ENCODE measurements at places on chromosomes 11 and 22. TPM values are rescaled to one million over a fixed set of nuclear protein-coding genes. Genes with fewer than 3 reads are reported as not detected.

GRCh38 chr11:44539971-44540370 is 25.5 kb upstream of the CD82 start:
- DNase-seq, result no peak

GRCh38 chr11:101262995-101263394 is 133.4 kb upstream of the PGR start:
- DNase-seq, result no peak

GRCh38 chr22:20982563-20982882 is 426 bp downstream of the LZTR1 start:
- no peak for DNase-seq

DNA sequence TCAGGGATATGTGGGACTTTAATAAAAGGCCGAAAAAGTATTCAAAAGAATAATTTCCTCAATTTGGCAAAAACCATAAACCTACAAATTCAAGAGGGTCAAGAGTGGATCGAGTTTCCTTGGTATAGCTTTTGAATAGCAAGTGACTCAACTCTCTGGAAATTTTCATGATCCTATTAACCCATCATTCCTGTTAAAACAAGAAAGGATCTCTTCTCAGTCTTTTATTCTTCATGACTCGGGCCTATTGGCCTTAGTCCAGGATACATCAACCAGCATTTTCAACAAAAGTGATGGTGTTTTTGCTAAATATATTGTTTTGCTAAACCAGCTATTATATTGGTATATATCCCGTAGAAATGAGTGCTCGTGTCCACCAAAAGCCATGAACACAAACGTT is 110.3 kb downstream of the ATXN10 start:
- DNase-seq, result no peak

DNA sequence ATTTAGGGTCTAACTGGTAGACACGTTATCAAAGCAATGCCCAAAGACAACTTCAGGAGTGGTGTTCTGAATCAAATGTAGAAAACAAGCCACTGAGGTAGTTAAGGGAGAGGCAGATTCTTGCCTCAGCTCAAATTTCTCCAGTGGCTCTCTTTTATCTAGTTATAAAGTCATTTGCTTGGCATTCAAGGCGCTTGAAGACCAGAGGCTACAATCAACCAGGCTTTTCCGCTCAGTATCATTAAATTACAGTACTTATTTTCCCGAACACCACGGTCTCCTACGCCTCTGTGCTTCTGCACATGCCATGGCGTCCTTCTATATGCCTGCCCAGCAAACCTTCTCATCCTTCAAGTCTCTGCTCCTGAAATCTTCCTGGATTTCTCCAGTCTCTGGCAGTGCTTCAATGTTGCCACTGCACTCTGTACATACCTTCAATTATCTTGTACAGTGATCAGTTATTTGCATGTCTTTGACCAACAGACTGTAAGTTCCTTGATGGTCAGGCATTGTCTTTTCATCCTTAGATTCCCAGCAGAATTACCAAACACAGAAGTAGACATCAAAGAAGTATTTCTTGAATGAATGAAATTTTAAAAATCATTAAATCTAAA is 1.4 kb downstream of the POGLUT3 start:
- DNase-seq, result no peak

- DNase-seq, result no peak
Observed at GRCh38 chr11:4522752-4523151, 22.2 kb upstream of the OR52M1 start.

DNA sequence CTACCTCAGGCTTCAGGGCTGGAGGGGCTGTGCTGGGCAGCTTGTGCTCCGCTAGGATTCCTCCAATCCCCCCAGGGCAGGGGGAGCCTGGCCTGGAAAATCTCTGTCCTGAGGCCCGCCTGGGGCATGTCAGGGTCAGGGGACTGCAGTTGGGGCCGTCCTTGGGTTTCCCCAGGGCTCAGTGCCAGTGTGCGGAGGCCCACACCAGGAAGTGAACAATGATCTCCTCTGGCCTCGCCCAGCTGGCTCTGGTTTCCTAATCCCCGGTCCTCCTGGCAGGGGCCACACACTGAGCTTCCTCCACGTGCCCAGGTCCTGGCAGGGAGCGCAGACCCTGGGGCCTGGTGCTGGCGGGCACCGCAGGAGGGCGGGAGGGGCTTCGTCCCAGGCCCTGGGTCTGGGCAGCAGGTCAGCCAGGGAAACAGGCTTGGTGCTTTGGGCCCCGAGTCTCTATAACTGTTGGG is 1.4 kb upstream of the MUC2 start:
- peak; percentile 46 for DNase-seq

- DNase-seq, result no peak
Observed at GRCh38 chr22:42227435-42227834, 43.0 kb downstream of the TCF20 start.

DNA sequence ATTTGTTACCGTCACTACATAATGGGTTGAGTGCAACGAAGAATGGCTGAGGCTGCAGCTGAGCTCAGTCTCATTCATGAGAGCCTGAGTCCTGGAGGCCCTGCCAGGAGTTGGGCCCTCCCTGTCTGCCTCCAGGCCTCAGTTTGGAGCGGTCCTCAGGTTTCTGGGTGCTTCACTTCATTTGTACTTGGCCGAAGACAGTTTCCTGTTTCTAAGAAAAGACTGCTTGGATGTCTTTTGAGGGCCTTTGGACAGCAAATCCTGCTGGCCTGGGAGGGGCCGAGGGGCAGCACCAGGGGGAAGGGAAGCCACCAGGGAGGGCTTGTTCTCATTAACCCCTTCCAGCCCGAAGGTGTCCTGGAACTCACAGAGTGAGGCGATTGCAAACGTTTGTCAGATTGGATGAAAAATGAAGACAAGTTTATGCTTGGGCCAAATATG is 163.1 kb downstream of the ETS1 start:
- DNase-seq, result peak; percentile 48

- DNase-seq, result no peak
Observed at GRCh38 chr22:32532820-32533128, 58.2 kb downstream of the FBXO7 start.

GRCh38 chr22:47238690-47239473 is 476.4 kb downstream of the TBC1D22A start:
- no peak for DNase-seq

- DNase-seq, result no peak
Observed at GRCh38 chr11:116226731-116227130, 546.1 kb downstream of the BUD13 start.

DNA sequence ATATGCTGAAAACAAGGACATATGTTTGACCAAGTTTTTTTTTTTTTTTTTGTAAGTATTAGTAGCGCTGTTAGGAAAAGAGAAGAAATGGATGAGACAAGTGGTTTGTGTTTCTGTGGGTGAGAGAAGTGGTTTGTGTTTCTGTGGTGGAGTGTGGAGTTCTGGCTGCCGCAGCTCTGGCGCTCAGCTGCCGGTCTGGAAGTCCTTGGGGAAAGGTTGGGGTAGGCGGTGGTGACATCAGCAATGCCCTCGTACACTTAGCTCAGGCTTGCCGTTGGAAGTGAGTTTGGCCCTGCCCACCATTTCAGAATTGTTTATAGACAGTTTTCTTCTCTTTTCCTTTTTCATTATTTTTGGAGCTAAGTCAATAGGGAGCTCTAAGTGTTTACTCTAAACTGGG is 116.6 kb downstream of the TBC1D22A start:
- DNase-seq, result no peak

GRCh38 chr22:33883561-33883960 is 36.7 kb downstream of the LARGE1 start:
- no peak for DNase-seq

DNA sequence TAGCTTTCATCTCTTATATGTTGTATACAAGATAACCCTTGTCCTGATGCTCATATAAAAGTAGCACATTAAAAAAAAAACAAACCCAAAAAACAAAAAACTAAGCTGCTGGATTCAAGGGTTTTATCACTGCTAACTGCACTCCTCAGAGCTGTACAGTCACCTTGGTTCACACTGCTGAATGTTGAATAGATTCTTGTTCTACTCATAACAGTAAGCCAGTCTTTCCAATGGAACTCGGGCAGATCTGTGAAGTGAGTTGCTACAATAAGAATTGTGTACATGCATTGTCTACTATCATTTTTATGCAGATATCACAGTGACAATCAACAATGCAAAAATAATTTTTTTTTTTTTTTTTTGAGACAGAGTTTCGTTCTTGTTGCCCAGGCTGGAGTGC is 4.7 kb downstream of the HARBI1 start:
- no peak for DNase-seq

GRCh38 chr22:43006753-43007152 is 8.2 kb downstream of the PACSIN2 start:
- DNase-seq, result no peak

DNA sequence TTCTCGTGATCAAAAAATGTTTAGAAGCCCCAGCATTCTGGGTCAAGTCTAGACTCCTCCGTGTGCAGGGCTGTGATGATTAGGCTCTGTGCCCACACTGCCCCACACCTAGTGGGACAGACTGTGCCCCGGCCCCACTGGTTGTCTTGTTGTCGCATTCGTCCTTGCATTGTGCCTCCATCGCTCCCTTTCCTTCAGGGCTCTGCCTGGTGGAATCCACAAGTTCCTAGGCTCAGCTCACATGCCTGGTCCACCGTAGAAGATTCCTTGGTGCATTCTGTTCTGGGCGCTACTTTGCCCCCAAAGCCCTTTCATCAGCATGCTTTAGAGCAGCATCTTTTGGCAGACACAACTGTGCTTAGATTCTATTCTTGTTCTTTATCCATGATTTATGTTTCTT is 23.5 kb upstream of the THY1 start:
- DNase-seq, result no peak

DNA sequence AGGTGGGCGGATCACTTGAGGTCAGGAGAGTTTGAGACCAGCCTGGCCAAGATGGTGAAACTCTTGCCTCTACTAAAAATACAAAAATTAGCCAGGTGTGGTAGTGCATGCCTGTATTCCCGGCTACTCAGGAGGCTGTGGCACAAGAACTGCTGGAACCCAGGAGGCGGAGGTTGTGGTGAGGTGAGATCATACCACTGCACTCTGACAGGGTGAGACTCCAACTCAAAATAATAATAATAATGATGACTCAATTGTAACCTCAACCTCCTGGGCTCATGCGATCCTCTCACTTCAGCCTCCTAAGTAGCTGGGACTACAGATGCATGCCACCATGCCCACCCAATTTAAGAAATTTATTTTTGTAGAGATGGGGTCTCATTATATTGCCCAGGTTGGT is 15.6 kb upstream of the CHRNA10 start:
- no peak for DNase-seq

DNA sequence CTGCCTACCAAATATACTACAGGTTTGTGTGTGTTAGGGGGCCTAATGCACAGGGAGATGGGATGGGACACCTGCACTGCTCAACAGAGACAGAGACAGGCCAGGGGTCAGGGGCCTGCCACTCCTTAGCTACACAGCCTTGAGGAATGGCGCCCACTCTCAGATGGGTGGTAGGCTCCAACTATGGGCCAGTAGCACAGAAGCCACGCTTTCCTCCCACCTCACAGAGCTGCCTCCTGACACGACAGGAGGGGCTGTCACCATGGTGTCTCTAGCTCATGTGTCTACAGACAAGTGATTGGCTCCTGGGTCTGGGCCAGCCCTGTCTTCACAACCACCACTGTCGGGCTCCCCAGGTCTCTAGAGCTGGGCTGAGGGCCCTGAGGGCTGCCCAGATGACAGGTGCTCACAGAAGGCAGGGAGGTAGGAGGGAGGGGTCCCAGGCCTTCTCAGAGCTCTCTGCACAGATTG is 81.8 kb downstream of the DGCR2 start:
- no peak for DNase-seq

DNA sequence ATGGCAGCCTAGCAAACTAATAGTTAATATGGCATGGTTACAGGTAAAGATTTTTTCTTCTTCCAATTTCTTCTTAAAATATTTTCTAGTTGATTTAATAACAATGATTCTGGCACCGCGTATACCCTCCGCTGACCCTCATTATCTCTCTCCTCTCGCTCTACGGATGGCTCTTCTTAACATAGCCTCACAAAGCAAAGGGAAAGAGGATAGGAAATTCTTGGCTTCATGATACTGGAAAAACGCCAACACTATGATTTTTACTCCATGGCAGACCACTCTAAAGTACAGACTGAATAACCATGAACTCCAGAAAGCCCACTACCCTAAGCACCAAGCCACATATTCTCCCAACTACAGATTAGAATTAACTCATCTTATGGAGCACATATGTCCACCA is 6.1 kb downstream of the PI4KA start:
- no peak for DNase-seq

ADAMTS8 gene
- 2.1 TPM for total RNA-seq

USP35 gene
- total RNA-seq, result 9.7 TPM

PPP2R1B gene
- total RNA-seq, result 24.0 TPM

IGLL1 gene
- not detected for total RNA-seq

CNTF gene
- 0.88 TPM for total RNA-seq

MEI1 gene
- 0.80 TPM for total RNA-seq

SAC3D1 gene
- 11.6 TPM for total RNA-seq

CARD16 gene
- 11.0 TPM for total RNA-seq

PHETA2 gene
- 3.4 TPM for total RNA-seq

TEX12 gene
- 0.37 TPM for total RNA-seq

SLC22A12 gene
- total RNA-seq, result not detected

YPEL1 gene
- 2.9 TPM for total RNA-seq

DGCR6 gene
- total RNA-seq, result 2.0 TPM

Measured in ovary (tissue), 10 donors.